ENCODE measurements at places on chromosomes 12 and 14.

- DNase-seq: no peak
These were observed 13.4 kb upstream of the NXPH4 start for GRCh38 chr12:57203201-57203600.

- no peak for DNase-seq
These were observed 13.8 kb upstream of the ADCK1 start for GRCh38 chr14:77786148-77786547.

- no peak for DNase-seq
These were observed 42.9 kb downstream of the TRIP11 start for GRCh38 chr14:91996948-91997371.

GRCh38 chr12:115227137-115227615 is 543.2 kb upstream of the TBX3 start:
- DNase-seq: no peak

DNA sequence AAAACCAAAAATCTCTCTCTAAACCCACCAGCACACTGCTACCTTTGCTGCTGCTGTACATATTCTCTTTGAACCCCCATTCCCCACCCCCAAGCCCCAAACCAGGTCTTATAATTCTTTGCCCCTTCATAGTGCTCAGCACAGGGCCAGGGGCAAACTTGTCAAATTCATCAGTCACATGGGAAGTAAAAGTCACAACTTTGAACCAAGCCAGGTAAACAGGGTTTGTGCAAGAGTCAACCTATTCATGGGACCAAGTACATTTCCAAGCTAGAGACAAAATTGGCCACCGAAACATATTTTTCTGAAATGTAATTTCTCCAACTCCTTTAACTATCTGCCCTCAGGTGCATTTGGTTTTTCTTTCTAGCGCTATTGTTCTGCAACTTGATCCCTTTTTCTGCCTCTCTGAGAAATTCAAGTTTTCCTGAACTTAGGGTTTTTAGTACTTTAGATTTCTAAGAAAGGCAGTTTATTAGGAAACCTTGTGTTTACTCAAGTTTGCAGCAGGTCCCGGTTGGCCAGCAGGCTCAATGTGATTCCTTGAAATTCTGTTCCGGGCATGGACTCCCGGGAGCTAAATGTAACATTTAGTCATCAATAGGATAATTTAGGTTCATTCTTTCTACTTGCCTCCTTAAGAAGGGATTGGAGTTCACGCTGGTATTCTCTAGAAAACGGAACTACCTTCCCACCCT is 230.5 kb downstream of the EFCAB11 start:
- DNase-seq: peak; percentile 44

DNA sequence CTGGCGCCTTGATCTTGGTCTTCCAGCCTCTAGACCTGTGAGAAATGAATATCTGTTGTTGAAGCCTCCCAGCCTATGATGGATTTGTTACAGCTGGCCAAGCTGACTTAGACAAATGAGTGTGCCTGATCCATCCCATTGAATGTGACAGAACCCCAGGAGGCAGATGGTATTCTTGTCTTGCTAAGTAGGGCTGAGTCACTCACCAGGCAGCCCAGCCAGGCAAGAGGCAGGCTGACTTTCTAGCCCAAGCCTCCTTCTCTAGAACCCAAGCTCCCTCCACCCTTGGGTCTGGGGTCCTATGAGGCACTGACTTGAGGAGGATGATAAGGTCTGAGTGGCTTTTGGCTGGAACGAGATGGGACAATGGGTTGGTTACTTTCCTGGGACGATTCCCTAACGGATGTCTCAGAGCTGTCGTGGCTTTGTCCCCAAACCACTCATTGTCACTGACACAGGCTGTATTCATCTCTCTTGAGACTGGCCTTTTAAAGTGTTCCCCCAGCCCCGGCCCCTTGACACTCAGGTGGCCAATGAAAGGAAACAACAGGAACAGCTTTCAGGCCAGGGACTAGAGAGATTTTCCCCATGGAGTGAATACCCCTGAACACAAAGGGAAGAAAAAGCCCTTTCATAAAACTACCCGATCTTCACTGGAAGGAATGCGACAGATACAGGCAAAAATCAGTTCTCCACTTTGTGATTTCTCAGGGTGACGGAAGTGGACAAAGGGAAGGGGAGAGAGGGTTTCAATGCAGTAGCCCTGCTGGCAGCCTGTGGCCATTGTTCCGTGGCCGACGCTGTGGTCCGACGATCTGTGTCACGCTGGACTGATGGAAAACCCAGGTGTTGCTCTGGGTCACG is 264.2 kb downstream of the AACS start:
- DNase-seq: no peak

DNA sequence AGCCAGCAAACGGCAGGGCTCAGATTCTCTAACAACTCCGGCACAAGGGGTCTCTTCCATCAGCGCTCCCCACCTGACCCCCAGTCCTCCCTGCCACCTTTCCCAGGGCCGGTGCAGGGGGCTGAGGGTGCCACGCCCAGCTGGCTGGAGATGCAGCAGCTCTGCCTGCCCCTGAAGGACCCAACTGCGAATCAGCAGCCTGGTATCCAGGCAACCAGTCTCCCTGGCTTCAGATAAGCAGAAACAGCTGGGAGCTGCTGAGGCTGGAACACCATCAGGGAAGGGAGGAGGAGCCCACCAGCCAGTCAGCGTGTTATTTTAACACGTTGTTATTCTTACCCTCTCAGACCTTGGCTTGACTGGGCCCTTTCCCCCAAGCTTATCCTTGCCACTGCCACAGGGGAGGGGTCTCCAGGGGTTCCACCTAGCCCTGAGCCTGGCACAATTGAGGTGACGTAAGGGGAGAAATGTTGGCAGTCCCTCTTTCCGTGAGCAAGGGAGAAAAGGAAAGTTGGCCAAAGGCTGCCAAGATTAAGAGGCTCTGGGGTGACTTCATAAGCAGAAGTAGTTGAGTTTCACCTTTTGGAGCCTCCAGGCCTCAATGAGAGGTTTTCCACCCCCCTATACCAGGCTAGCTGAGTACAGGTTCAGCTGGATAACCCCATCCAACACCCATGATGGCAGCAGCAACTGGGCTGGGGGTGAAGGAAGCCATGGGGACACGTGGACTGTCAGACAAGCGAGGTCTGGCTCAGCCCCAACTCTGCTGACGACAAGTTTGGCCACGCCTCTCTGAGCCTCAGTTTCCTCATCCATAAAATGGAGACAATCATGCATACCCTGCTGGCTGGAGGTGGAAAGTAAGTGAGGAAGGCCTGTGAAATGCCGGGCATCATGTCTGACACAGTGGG is 91.1 kb downstream of the IRF2BPL start:
- no peak for DNase-seq

DNA sequence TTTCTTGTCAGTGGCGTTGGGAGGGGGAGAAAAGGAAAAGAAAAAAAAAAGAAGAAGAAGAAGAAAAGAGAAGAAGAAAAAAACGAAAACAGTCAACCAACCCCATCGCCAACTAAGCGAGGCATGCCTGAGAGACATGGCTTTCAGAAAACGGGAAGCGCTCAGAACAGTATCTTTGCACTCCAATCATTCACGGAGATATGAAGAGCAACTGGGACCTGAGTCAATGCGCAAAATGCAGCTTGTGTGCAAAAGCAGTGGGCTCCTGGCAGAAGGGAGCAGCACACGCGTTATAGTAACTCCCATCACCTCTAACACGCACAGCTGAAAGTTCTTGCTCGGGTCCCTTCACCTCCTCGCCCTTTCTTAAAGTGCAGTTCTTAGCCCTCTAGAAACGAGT is 1.9 kb downstream of the ASCL1 start:
- DNase-seq: no peak

DNA sequence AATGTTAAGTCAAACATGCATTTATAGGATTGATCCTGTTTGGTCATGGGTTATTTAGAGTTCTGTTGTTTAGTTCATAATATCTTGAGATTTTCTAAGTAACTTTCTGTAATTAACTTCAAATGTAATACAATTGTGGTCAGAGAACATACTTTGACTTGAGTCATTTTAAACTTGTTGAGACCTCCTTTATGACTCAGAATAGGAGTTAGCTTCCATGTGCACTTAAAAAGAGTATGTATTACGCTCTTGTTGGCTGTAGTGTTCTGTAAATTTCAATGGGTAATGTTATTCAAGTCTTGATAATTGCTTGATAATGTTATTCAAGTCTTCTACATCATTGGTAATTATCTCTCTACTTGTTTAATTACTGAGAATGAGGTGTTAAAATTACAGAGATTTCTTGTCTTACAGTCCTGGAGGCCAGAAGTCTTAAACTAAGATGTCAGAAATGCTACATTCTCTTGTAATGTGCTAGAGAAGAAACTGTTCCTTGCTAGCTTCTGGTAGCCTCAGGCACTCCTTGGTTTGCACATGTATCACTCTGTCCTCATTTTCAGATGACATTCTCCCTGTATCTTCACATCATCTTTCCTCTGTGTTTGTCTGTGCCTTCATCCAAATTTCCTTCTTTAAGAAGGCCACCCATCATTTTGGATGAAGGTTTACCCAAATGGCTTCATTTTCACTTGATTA is 197.3 kb downstream of the TMTC3 start:
- no peak for DNase-seq

DNA sequence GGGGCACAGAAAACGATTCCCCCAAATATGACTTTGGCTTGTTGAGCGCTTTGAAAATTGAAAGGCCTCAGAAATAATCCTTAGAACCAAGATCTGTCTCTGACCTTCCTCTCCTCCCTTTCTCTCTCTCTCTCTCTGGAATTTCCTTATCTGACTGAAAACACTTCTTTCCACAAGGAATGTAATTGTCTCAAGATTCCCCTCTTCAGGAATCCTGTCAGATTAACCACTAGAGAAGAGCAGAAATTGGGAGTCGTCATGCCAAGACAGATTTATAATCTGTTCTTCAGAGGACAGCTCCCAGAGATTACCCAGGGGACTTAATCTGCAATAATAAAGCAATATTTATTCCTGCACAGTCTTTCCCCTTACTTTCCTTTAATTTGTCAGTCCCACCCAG is 317.6 kb downstream of the ACSS3 start:
- no peak for DNase-seq

DNA sequence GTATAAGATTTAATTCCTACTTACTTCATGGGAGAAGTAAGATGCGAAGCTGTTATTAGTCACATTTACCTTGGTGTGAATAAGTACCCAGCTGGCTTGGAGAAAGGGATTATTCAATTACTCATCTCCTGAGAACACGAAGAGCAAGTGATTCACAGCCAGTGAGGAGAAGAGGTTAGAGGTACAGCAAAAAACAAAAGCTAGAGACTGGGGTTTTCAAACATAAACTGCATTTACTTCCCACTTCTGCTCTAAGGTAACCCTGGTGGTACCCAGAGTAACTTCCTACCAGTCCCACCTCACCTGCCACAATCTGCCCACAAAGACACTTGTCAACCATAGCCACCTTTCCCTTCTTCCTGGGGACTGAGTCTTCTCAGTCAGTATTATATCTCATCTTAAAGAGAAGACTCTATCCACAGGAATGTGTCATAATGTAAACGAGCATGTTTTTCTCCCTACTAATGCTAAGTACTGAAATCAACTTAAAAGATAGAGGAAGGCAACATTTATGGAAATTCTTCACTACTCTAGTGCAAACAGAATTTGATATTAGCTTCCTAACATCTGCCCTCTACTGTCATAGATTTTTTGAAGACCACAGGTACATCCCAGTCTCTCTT is 6.0 kb upstream of the IL22 start:
- DNase-seq: no peak

DNA sequence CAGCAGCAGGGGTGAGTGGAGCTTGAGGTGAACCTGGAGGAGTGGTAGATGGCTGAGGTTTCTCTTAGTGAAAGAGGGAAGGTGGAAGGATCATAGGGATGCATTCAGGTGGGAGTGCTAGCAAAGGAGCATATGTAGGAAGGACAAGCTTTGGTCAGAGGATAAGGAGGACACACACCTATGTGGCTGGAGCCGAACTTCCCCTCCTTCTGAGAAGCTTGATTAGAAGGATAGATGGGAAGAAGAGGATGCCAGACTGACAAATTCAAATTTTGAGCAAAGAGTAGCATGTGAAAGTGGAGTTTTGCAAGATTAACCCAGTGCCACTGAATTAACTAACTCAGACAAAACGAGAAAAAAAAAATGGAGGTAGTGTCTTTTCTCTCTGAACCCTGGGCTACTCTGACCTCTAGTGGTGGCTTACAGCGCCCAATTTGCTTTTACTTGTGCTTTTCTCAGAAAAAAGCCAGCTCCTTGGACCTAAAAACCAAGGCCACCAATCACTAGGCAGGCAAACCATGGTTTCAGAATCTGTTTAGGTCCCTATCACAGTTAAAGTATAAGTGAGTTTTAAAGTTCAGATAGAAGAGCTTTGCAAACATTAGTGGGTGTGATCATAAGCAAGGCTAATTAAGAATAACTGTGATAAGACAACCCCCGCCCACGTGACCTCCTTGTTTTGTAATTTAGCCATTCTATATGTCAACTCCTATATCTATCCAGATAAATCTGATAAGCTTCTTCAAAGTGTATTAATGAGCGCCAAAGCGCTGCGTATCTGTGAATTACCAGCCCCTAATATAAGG is 15.5 kb downstream of the EMP1 start:
- DNase-seq: no peak

GRCh38 chr14:88168498-88169165 is 154.4 kb downstream of the KCNK10 start:
- no peak for DNase-seq

GRCh38 chr12:7130701-7131501 is 730 bp downstream of the CLSTN3 start:
- no peak for DNase-seq

- no peak for DNase-seq
These were observed 17.7 kb downstream of the RIN3 start for GRCh38 chr14:92531106-92531873.

GRCh38 chr14:58541633-58542022 is 96.1 kb upstream of the DACT1 start:
- DNase-seq: no peak

GRCh38 chr14:21521501-21521900 is 4.6 kb downstream of the SALL2 start:
- DNase-seq: no peak

- DNase-seq: no peak
These were observed 9.4 kb downstream of the ARID4A start for GRCh38 chr14:58307597-58308316.

DNA sequence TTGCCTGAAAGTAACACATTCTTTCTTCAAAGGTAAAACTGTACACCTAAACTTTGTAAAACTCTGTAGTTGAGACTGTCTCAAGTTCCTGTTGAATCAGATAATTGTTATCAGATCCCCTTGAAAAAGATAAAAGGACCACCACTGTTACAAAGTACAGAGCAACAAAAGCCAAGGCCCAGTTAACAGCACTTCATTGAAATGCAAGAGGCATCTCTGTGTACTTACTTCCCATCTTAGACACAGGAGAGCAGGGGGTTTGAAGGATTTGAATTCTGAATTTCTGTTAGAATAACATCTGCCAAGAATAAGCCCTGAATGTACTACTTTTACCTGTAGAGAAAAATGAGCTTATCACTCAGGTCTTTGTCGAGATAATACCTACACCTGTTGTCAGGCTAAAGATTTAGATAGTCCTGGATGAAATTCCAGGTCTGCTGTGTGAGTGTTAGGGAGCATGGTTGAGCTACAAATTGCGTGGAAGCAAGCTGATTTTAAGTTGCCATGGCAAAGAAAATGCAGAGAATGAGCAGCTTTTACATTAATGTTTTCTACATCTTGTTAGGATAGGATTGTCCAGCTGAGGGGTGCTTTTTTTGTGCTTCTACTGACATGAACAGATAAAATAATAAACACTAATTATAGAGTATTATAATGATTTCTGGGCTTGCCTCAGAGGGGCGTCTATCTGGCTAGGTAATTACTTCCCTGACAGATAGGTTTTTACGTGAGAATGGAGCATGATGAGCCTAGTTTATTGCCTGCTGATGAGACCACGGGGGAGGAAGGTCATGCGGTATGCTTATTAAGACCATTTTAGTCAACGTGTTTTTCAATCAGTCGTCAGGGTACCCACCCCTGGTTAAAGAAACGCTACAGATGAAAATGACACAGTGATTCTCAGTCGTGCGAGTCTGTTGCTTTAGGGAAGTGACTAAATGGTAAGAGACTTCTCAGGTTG is 309.2 kb downstream of the PAWR start:
- no peak for DNase-seq

All from vagina (tissue), 2 donors.